Progenitor cell of endocrine pancreas (in vitro differentiated cells): ENCODE measurements at places on chromosomes 6 and 20. TPM values are rescaled to one million over a fixed set of nuclear protein-coding genes. Genes with fewer than 3 reads are reported as not detected.

GRCh38 chr6:77633471-77633870, 19.4 kb upstream of the MEI4 start:
- H3K36me3 ChIP-seq: peaks cover 2% of the 10 kb centered on the region
- no peaks in the 10 kb centered on the region for H3K4me1 ChIP-seq

Gene NOX3
- total RNA-seq: not detected in 2 replicates

Gene TCP11
- not detected in 2 replicates for total RNA-seq

DNA sequence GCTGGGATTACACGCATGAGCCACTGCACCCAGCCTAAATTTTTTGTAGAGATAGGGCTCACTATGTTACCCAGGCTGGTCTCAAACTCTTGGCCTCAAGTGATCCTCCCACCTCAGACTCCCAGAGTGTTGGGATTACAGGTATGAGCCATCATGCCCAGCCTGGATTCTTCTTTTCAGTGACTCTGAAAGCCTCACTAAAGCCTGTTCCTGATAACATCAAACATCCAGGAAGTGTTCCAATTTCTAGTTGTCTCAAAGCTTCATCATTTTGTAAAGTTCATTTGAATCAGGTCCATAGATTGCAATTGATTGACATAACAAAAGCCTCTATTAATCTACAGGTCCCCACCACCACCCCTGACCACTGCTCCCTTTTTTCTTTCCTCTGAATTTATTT, 29.2 kb upstream of the CHMP4B start:
- no peak for DNase-seq
- no peaks in the 10 kb centered on the region for H3K36me3 ChIP-seq
- H3K4me3 ChIP-seq: no peak overlapping the region
- H3K27ac ChIP-seq: no peak overlapping the region
- H3K4me1 ChIP-seq: peaks cover 21% of the 10 kb centered on the region
- no peaks in the 10 kb centered on the region for H3K27me3 ChIP-seq

Gene TMEM170B
- total RNA-seq: 7.3 and 7.6 TPM in 2 replicates

DNA sequence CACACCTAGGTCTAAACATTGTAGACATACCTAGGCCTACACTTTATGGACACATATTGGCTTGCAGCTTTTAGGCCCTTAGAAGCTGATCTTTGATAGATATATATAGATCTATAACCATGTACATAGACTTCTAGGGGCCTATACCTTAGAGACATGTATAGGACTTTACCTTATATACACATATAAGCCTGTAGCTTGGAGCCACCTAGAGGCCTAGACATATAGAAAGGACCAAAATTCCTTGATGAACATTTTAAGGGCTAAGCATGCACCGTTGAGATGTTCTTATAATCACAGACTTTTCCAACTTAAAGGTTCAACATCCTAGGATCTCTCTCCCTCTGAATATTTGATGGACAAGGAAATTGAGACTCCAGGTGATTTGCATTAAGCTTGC, 371.7 kb upstream of the SASH1 start:
- peaks cover 7% of the 10 kb centered on the region for H3K4me1 ChIP-seq
- no peaks in the 10 kb centered on the region for H3K27me3 ChIP-seq
- H3K36me3 ChIP-seq: peaks cover 1% of the 10 kb centered on the region
- no peak overlapping the region for H3K4me3 ChIP-seq
- H3K27ac ChIP-seq: no peak overlapping the region
- no peak for DNase-seq

- no peak for DNase-seq
- peaks cover 1% of the 10 kb centered on the region for H3K36me3 ChIP-seq
These were observed 25.7 kb upstream of the OGFRL1 start for GRCh38 chr6:71262914-71263313.

GRCh38 chr6:25519856-25520255, 132.2 kb upstream of the SCGN start:
- peaks cover 3% of the 10 kb centered on the region for H3K4me1 ChIP-seq
- peaks cover 50% of the 10 kb centered on the region for H3K36me3 ChIP-seq
- no peak for DNase-seq

Gene OR2H1
- not detected in 2 replicates for total RNA-seq

GRCh38 chr6:166031275-166031674, 136.4 kb downstream of the TBXT start:
- no peak for DNase-seq
- H3K36me3 ChIP-seq: no peaks in the 10 kb centered on the region
- H3K27ac ChIP-seq: no peak overlapping the region
- no peak overlapping the region for H3K4me3 ChIP-seq
- H3K4me1 ChIP-seq: no peaks in the 10 kb centered on the region
- peaks cover 6% of the 10 kb centered on the region for H3K27me3 ChIP-seq

DNA sequence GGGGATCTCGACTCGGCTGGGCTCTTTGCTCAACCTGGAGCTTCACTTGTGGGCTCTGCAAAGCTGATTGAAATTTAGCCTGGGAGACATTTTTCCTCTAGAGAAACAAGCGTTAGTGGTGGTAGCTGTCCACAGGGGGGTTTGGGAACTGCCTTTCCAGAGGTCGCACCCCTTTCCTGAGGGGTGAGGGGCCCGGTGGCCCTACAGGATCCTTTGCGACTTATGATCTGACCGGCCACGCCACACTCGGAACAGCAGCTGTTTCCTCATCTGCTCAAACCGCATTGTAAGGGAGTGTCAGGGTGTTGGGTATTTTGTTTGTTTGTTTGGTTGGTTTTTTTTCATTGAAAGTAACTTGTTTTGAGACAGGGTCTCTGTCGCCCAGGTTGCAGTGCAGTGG, 21.0 kb downstream of the PNLDC1 start:
- H3K27me3 ChIP-seq: peaks cover 47% of the 10 kb centered on the region
- no peak overlapping the region for H3K4me3 ChIP-seq
- H3K27ac ChIP-seq: no peak overlapping the region
- no peaks in the 10 kb centered on the region for H3K4me1 ChIP-seq
- DNase-seq: no peak

DNA sequence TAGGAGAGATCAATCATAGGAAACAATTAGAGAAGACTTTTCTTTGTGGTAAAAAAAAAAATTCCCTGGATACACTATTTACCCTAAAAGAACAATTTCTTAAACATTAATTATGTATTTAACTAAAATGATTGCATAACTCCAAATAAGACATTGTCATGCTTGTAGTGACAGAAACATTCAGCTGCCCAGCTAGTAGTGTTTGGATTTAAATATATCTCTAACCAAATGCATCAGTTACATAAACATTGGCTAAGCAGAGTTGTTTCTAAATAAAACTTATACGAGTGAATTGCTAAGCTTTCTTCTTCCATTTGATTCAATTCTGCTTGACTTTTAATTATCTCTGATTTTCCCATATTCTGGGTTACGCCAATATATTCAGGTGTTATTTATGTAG, 23.7 kb downstream of the MLIP start:
- no peak overlapping the region for H3K27ac ChIP-seq

Gene ZNF831
- not detected in 2 replicates for total RNA-seq

GRCh38 chr6:76702187-76702586, 629.7 kb upstream of the IMPG1 start:
- no peak for DNase-seq
- H3K36me3 ChIP-seq: no peaks in the 10 kb centered on the region
- H3K4me1 ChIP-seq: no peaks in the 10 kb centered on the region
- H3K27ac ChIP-seq: no peak overlapping the region
- no peaks in the 10 kb centered on the region for H3K27me3 ChIP-seq
- no peak overlapping the region for H3K4me3 ChIP-seq

- DNase-seq: no peak
- peaks cover 3% of the 10 kb centered on the region for H3K36me3 ChIP-seq
- H3K4me3 ChIP-seq: no peak overlapping the region
- no peak overlapping the region for H3K27ac ChIP-seq
These were observed 15.9 kb downstream of the KIZ start for GRCh38 chr20:21141825-21142224.

DNA sequence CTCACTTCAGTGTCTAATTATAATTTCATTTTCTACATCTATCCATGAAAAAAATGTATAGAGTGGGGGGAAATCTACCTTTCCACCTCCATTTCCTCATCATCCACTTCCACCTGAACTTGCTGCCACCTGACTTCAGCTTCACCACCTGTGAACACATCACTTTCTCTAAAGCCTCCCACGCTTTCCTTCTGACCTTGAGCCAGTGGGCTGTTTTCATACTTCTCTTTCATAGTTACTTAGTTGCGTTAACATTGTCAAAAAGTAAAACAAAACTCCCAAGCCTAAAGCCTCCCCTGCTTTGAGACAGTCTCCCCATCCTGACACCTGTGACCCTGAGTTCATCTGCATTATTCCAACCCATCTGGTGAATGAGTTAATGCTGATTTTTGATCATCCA, 47.3 kb downstream of the KLHL31 start:
- no peak overlapping the region for H3K4me3 ChIP-seq
- H3K36me3 ChIP-seq: no peaks in the 10 kb centered on the region
- H3K27ac ChIP-seq: no peak overlapping the region
- H3K4me1 ChIP-seq: peaks cover 16% of the 10 kb centered on the region
- H3K27me3 ChIP-seq: no peaks in the 10 kb centered on the region

DNA sequence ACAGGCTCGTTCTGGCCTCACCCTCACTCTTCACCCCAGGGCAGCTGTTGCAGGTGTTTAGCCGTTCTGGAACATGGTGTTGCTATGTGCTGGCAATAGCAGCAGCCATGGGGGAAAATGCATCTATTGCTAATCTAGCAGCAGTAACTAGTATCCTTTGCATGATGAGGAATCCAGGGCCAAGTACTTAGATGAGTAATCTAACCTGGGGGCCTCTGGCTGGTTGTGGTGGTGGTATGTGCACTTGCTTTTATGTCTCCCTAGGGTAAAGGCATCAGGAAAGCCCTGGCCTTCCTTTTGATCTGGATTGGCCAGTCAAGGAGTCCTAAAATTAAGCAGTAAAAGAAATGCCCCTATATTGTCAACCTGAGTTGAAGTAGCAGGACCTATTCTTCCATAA, 594.5 kb upstream of the MAP3K7 start:
- H3K4me1 ChIP-seq: peaks cover 5% of the 10 kb centered on the region
- no peaks in the 10 kb centered on the region for H3K36me3 ChIP-seq
- H3K27ac ChIP-seq: no peak overlapping the region
- H3K4me3 ChIP-seq: no peak overlapping the region
- DNase-seq: no peak

Gene VSTM2L
- 5.0 and 6.2 TPM in 2 replicates for total RNA-seq

Gene PDE7B
- 0.07 TPM in 1 of 2 replicates, not detected in the other for total RNA-seq
